ENCODE measurements at places on chromosomes 3 and 15.

GRCh38 chr3:171715155-171715554 is 95.1 kb downstream of the PLD1 start:
- DNase-seq: no peak

GRCh38 chr3:86794361-86795065 is 196.4 kb downstream of the VGLL3 start:
- DNase-seq: peak; percentile 50

GRCh38 chr3:146543461-146544001 is 876 bp downstream of the PLSCR1 start:
- peak; percentile 29 for DNase-seq

GRCh38 chr3:115208066-115208750 is 61.1 kb upstream of the ZBTB20 start:
- no peak for DNase-seq

DNA sequence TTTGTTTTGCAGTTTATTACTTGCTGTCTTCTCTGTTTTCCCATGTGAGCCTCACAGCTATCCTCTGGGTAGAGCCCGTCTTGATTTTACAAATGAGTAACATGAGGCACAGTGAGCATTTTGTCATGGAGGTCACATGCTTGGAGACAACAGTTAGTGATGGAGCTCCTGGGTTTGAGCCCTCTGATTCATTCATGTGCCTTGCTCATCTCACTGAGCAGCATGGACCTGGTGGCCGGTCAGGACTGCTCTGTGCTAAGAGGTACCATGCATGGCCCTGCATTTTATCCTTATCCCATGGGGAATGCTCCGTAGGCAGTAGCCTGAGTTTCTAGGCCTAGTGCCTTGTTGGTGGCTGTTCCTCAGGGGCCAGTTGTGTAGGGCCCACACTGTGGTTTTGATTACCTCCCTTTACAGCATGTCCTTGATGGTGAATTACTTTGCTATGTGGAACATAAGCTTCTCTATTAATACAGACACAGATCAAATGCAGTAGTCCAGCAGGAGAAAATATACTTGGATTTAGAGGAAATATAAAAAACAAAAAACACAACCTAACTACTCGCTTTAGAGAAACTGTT is 35.6 kb downstream of the MAP2K5 start:
- DNase-seq: no peak

All from EL (cell line).